ENCODE measurements at places on chromosomes 7 and 10.
A peak's percentile ranks its signal among the peaks of the same experiment; 100 is the strongest.

DNA sequence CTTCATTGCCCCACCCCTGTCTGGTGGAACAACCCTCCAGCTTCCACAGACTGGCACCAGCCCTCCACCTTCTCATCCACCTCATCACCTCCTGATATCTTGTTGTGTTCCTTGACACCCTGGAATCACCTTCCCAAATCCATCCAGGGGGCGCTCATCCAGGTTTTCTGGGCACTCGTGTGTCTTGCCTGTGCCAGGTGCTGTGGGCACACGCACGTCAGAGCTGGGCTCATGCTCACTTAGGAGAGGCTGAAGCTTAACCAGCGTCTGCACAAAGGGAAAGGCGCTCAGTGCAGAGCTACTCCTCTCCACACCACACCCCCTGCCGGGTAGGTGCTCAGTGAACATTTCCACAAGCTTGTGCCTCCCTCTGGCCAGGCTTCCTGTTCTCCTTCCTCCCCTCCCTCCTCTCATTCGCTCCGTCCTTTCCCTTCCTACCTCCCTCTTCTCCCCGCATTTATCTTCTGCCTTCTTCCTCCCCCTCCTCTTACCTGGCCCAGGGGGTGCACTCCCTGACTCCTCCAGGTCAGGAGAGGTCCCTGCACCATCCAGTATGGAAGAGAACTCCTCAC, 4.8 kb downstream of the ADCYAP1R1 start:
- DNase-seq: no peak

- DNase-seq: no peak
These were observed 54.5 kb upstream of the DNAJB6 start for GRCh38 chr7:157282141-157282801.

- peak; percentile 33 for DNase-seq
These were observed 189.2 kb upstream of the GALNT17 start for GRCh38 chr7:70942791-70943190.

GRCh38 chr10:33793793-33794192, 459.3 kb upstream of the NRP1 start:
- no peak for DNase-seq

DNA sequence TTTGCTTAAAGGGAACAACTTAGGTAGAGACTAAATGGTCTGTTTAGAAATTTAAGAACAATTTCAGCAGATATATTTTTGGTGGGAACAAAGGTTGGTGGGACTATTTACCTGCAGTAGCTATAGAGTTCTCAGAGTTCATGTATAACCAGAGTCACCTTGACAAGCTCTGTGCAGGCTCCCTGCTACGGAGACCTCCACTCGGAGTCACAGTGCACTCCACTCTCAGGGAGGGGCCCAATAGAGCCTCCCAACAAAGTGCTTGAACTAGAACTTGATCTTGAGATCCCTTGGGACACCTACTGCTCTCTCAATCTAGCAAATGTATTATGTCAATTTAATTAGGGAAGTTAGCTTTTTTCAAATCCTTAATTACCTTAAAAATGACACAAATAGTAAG, 2.3 kb downstream of the MYPN start:
- DNase-seq: no peak

GRCh38 chr7:143393267-143394041, 12.3 kb downstream of the ZYX start:
- DNase-seq: no peak

- DNase-seq: no peak
These were observed 217.9 kb downstream of the SFMBT2 start for GRCh38 chr10:7192831-7193361.

DNA sequence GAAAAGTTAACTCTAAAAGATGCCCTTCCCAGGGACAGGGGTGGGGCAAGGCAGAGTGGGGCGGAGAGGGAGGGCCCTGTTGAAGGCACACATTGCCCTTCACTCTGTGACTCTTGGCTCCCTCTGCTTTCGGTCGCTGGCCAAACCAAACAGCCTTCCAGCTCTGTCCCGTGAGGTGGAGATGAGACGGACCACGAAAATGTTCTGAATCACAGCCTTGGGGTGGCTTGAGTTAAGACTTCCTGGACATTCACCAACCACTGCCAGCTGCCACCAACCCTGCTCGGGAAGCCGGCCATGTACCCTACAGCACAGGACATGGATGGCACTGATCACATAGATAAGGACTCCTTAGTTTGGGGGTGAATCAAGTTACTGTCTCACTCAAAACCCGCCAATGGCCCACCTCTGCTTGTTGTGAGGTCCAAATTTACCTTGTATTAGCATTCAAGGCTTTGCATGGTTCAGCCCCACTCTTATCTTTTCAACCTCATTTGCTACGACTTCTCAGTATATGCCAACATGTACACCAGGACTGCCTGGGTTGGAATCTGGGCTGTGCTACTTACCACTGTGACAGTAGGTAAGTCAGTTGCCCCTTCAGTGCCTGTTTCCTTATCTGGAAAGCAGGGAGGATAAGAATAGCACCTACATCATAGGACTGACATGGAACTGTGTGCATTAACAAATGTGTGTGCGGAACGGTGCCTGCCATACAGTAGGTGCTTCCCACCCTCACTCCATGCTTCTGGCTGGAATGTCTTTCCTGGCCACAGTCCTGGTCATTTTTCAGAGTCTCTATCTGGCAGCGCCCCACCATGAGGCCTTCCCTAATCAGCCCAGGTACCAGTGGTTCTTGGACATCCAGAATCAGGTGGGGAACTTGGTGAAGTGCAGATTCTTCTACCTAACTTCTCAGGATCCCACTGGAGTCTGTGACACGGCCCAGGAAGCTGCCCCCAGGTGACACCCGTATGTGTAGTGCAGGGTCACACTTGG, 28.0 kb downstream of the ITPRIP start:
- no peak for DNase-seq

GRCh38 chr7:23468526-23469149, 1.7 kb downstream of the IGF2BP3 start:
- DNase-seq: no peak

GRCh38 chr10:50566150-50566549, 57.6 kb downstream of the SGMS1 start:
- no peak for DNase-seq

- DNase-seq: no peak
These were observed 41.4 kb downstream of the JCAD start for GRCh38 chr10:30017966-30018365.

DNA sequence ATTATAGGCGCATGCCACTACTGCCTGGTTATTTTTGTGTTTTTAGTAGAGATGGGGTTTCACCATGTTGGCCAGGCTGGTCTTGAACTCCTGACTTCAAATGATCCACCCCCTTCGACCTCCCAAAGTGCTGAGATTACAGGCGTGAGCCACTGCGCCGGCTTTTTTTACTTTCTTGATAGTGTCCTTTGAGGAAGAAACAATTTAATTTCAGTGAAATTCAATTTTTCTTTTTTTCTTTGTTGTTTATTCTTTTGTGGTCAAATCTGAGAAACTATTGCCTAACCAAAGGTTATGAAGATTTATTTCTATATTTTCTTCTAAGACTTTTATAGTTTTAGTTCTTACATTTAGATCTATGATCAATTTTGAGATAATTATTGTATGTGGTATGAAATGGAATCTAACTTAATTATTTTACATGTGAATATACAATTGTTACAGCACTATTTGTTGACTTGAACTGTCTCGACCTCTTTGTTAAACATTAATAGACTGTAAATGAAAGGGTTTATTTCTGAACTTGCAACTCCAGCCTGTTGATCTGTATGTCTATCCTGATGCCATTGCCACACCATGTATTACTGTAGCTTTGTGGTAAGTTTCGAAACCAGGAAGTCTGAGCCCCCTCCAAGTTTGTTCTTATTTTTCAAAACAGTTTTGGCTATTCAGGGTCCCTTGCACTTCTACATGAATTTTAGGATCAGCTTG, 19.8 kb upstream of the RASSF4 start:
- no peak for DNase-seq

- DNase-seq: no peak
These were observed 202.4 kb downstream of the SH2D4B start for GRCh38 chr10:80739963-80740715.

Measured in muscle of back (tissue), 13 donors.